COR-L47 (cell line): ENCODE measurements at places on chromosomes 7 and 10.

DNA sequence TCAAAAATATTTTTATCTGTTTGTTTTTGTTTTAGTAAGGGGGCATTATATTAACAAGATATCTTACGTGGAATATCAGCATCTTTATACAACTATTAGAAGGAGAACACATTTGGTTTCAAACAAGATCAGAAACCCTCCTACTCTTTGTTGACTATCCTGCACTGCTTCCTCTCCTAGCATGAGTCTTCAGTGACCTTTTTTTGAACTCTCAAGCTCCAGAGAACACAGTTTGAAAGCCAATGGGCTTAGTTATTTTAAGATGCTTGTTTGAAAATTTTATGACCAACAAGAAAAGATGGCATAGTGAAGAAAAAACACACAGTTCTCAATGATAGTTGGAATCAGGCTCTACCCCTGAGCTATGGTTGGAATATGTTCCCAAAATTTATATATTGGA lies 37.2 kb upstream of the RTKN2 start:
- DNase-seq: no peak

- no peak for DNase-seq
These were observed 396.6 kb downstream of the DGKB start for GRCh38 chr7:14505906-14506305.

- DNase-seq: no peak
These were observed 143.1 kb upstream of the STK17A start for GRCh38 chr7:43439631-43440401.

- no peak for DNase-seq
These were observed 55.5 kb downstream of the PRR15 start for GRCh38 chr7:29619111-29619510.

DNA sequence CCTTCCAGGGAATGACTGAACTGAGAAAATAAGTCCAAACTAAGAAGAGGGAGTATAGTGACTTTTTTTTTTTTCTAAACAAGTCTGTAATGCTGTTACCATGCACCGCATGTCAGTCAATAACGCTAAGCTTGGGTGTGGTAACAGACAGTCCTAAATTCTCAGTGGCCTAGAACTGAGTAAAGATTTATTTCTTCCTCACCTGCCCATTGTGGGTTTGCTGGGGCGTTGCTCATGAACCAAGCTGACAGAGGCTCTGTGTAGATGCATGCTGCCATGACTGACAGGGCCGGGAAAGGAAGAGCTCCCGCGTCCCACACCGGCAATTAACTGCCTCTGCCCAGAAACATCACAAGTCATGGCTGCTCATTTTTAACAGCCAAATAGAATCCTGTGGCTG lies 25.5 kb upstream of the PRKG1 start:
- DNase-seq: no peak

DNA sequence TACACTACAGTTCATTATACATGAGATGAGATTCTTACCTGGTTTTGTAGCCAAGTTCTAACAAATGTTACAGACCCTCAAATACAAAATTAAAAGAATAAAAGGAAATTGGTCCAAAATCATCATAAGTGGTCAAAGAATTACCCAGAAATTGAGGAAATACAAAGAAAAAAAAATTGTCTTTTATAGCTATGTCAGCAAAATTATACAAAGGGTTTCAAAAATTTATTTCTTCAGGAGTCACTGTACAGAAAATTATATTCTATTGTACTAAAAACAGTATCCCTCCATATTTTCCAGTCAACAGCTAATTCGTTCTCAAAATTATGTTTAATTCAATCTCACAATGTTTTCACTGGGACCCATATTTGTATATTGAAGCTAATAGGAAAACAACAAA lies 14.3 kb downstream of the PPP1R3A start:
- DNase-seq: no peak
